ENCODE measurements at places on chromosomes 4 and X.

DNA sequence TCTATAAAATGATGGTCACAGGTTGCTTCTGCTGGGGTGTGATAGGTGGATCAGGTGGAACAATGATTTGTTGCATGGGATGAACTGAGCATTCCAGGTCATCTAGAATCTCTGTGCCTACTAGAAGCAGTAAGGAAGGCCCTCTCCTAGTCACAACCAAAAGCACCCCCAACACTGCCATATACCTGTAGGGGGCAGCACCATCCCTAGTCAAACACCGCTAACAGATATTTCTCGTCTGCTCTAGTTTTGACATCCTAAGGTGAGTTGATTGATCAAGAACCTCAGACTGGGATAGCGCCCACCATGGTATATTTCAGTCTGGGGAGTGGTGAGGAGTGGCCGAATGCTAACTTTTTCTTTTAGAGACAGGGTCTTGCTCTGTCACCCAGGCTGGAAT is 160.2 kb downstream of the NHS start:
- DNase-seq, result no peak

DNA sequence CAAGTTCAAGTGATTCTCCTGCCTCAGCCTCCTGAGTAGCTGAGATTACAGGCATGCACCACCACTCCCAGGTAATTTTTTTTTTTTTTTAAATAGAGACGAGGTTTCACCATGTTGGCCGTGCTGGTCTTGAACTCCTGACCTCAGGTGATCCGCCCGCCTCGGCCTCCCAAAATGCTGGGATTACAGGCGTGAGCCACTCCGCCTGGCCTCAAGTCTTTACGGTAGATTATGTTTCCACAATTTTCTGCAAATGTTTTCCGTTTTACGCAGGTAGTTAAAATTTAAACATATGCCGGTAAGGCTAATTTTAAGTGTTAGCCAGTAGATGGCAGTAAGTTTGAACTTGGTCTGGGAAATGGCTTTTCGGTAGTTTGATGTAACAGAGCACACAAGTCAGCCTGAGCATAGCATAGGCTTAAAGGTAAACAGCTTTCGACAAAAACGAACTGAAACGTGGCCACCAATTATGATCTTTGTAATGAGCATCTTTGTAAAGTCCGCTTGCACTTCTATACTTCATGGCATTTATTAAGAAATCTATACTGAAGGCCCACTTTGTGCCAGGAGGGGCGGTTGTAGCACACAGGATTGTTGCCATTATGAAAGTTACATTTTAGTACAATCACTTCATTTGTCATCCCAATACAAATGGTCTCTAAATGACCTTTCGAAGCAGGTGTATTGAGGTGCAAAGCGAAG is 31.1 kb downstream of the CCKAR start:
- DNase-seq, result peak; percentile 21

DNA sequence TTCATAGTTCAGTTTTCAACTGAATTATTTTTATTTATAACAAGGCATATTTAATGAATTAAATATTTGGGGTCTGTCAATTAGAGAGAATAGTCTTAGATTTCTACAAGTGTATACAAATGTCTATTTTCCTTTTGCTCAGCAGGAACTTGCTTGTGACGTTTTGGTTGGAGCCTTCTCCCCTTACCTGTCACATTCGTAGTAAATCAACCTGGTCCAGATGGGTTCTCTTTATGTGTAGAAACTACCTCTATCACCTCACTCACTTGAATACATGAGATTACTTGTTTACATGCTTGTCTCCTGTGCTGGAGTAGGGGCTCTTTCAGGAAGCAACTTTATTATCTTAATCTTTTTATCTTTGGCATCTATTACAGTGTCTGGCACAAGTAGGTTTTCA is 938.3 kb upstream of the IGFBP7 start:
- no peak for DNase-seq

GRCh38 chrX:45803383-45803921 is 602.8 kb upstream of the DIPK2B start:
- no peak for DNase-seq

DNA sequence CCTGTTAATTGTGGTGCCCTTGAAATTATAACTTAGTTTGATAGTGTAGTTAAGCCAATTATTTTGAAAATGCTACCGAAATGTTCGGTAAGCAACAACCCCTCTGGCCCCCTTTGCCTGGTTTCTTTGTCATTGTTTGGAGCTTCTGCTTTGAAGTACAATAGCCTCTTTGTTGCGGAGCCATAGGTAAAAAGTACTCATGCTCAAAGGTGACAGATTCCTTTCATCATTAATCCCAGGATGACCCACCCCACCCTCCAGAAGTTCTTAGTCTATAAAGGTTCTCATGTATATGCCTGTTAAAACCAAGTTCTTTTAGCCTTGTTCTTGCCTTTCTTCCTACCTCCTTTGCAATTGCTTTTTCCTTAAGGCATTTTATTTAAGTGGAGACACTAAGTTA is 42.4 kb upstream of the SMARCAD1 start:
- no peak for DNase-seq

DNA sequence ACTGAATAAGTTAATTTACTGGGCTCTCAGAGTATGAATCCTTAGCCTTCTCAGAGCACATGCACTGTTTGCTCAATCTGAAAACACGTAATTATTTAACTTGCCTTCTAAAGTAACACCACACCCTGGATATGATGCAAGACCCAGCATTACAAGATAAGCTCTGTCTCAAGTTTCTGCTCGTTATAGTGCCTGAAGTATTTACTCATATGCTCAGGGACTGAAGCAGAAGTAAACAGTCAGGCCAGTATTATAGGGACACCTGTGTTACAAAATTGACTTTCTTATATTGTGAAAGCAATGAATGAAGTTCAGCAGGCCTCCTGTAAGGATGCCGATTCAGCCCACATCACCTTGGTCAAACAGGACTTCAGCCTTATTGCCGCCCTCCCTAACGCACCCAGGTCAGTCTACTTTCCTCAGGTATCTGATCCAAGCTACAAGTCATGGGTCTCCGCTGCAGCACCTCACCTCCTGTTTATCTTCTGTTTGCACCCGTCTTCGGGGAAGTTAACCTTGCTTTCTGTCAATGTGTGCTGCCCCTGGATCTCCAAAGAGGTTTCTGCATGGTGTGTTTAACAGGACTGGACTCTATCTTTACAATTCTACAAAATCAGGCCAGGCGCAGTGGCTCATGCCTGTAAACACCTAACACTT is 42.8 kb upstream of the KLF3 start:
- peak; percentile 87 for DNase-seq

DNA sequence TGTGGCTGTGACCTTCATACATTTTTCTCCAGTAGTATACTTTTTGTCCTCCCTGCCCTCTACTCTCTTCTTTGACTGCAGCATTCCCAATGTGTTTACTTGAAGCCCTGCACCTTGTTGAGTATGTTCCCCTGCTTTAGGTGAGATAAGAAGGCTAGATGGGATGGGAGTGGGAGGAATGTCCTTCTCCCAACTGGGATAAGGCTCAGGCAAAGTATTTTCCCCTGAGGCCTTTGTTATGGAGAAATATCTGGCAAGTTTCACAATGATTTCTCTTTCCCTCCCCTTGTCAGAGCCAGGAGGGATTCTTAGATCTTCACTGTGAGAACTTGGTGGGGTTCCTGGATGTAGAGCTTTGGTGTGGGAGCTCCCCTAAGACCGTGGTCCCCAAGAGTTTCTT is 131.8 kb downstream of the CLCN5 start:
- no peak for DNase-seq

GRCh38 chrX:15749642-15750610 is 11.9 kb downstream of the CA5B start:
- DNase-seq, result no peak

DNA sequence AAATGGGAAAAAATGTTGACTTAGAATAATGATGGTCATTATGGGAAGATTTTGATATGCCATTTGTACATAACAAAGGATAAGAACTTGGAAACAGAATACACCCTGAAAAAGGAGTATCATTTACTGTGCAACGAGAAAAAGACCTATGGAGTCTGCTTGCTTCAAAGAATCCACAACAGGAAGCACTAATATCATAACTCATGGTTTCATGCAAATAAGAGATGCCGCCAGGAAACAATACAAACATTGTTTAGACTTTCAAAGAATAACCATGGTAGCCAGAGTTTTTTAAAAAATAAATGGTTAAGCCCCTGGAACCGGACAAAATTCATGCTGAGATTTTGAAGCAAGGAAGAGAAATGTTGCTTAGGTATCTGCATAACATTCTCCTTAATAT is 139.9 kb upstream of the ETNPPL start:
- no peak for DNase-seq

- DNase-seq, result no peak
These were observed 485.9 kb downstream of the ZNF674 start for GRCh38 chrX:46059316-46059715.

GRCh38 chr4:29142708-29143107 is 1577.5 kb upstream of the PCDH7 start:
- no peak for DNase-seq

- no peak for DNase-seq
These were observed 82.5 kb downstream of the HPRT1 start for GRCh38 chrX:134542485-134542884.

- DNase-seq, result no peak
These were observed 1099.9 kb downstream of the RAPGEF2 start for GRCh38 chr4:160202802-160203201.

- no peak for DNase-seq
These were observed 427.8 kb downstream of the TMA16 start for GRCh38 chr4:163922302-163922701.

DNA sequence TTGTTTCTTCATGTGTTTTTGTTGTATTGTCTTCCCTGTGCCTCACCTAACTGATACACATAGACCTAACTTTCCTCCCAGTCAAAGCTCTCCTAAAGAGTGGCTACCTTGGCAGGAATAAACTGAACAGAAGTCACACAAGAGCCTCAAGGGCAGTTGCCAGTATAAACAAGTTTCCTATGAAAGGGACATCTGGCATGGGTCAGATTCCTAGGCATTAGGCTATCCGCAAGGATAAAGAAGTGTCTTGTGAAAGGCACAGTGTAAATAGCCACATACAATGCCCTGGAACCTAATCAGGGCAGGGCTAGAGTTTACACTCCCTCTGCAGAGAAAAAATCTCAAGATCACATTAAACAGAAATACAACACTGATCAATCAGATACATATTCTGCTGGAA is 220.8 kb downstream of the SPANXN3 start:
- DNase-seq, result peak; percentile 11

GRCh38 chrX:120457766-120458180 is 11.3 kb downstream of the LAMP2 start:
- no peak for DNase-seq
